ENCODE measurements at places on chromosomes 13 and 19.

DNA sequence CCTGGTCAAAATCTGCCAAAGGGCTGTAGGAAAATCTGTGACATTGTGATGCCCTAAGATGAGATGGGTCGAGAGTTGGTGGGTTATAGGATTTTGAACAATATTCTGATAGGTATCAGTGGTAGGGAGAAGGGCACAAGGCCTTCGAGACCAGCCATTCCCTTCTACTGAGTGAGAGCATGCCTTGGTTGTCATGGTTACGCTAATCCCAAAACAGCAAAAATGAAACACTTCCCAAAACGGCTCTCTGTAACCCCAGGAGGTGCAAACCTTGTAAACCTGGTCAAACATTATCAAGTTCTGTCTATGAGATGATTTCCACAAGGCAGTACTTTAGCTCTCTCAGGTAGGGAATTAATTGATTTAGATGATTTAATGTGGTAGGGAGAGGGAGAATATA, 158.7 kb upstream of the RNF113B start:
- DNase-seq: no peak

DNA sequence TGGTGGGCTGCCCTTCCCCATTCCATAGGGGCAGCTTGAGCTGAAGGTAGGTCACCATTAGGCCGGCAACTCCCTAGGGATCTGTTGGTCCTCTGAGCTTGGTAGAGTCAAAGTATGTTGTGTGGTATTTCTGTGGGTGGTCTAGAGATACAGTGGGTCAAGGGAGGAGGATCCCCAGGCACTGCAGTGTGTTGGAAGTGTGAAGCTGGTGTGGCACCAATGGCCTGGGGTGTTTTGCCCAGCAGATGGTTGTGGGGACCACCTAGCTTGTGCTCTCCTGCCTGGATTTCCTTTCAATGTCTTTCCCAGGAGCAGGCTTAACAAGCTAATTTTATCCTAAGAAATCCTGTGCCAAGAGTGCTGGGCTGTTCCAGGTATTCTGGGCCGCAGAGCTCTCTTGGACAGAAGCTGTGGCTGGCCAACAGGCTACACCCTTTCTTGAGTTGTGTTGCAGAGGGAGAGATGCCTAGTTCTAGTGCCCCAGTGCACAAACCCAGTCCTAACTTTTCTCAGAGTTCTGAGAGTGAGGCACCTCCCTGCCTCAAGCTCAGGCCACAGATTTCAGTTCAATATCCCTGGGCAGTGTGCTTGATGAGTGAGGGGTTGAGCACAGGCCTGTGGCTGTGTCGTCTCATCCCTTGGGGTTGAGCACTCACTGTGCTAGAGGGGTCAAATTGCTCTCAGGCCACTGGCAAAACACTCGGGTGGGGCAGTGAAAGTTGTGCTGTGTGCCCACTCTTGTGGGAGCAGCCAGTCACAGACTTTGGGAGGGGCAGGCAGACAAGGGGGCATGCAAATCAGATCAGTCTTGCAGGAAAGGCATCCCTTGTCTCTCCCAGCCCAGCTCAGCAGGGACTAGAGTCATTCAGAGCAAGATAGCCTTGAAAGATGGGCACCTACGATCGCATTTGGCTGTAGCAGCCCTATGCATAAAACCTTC, 1806.1 kb upstream of the MIR17HG start:
- DNase-seq: no peak

GRCh38 chr19:18023622-18024251, 15.8 kb downstream of the ARRDC2 start:
- DNase-seq: peak; percentile 78

DNA sequence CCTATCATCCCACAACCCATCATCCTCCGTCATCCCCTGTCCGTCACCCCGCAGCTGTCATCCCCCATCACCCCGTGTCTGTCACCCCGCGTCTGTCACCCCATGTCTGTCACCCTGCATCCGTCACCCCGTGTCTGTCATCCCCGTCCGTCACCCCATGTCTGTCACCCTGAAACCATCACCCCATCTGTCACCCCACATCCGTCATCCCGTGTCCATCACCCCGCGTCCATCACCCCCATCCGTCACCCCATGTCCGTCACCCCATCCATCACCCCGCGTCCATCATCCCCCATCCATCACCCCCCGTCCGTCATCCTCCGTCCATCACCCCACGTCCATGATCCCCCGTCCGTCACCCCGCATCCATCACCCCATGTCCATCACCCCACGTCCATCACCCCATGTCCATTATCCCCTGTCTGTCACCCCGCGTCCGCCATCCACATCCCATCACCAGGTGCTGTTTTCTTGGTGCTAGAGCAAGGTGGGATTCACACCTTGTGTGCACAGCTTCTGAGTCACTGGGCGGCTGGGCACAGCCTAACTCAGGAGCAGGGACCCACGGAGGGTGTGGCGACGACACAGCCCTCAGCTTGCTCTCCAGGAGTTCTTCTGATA, 24.2 kb downstream of the RASA3 start:
- DNase-seq: no peak

GRCh38 chr19:7191946-7192691, 102.1 kb downstream of the INSR start:
- DNase-seq: peak; percentile 75

DNA sequence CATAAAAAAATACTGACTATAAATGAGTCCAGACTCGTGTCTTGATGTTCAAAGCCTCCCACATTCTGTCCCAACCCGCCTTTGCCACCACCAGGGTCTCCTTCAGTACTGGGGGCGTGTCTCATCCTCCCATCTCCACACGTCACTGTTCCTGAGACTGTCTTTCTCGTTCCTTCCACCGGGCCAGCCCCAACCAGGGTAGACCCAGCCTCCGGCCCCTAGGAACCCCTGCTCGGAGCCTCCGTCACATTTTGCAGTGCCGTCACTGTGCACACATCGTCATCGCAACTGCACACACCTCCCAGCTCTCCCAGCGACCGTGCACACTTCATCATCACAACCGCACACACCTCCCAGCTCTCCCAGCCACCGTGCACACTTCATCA, 73.4 kb downstream of the SPACA7 start:
- no peak for DNase-seq

DNA sequence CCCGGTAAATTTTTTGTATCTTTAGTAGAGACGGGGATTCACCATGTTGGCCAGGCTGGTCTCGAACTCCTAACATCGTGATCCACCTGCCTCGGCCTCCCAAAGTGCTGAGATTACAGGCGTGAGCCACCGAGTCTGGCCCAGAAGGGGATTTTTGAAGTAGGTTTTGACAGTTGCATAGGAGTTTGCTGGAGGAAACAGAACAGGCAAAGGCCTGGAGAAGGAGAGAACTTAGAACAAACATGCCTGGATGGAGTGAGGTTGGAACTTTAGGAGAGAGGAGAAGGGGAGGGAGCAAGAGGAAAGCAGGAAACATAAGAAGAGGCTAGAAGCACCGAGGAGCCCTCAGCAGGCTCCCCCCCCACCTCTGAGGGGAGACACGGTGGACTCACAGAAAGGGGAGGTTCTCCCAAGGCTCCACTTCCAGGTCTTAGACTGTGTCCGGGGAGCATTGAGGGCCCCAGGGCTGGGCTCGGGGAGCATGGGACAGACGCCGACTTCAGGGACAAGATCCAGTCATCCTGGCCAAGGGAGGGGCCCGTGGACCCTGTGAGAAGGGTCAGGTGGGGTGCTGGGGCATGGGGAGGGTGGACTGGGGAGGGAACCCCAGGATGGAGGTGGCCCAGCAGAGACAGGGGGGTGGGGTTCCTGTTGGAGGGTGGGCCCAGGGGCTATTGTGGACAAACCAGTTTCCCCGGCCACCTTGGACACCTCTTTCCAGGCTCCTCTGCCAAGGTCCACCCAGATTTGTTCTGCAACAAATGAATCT, 1.8 kb upstream of the FBN3 start:
- DNase-seq: no peak

DNA sequence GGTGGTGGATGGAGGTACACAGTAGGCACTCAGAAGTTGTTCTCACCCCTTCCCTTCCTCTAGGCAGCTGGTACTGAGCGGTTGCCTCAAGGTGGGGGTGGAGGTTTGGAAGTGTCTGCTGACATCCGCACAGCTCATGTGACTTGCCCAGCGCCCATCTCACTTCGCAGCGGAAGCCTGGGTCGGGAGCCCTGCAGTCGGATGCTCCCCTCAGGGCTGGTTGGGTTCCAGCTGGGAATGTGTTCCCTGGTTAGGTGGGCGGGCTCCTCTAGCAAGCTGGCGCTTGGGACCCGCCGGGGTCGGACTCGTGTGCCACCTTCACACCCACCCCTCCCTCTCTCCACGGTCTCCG, 10.2 kb downstream of the PPP1R37 start:
- peak; percentile 63 for DNase-seq

GRCh38 chr19:6215701-6216235, 64.0 kb downstream of the MLLT1 start:
- DNase-seq: no peak

GRCh38 chr13:67946131-67946530, 716.0 kb upstream of the PCDH9 start:
- no peak for DNase-seq

- DNase-seq: no peak
Measured at GRCh38 chr19:30076751-30077670, 135.0 kb downstream of the URI1 start.

- no peak for DNase-seq
Measured at GRCh38 chr13:52053460-52053859, 29.0 kb downstream of the UTP14C start.

- peak; percentile 67 for DNase-seq
Measured at GRCh38 chr19:57934820-57935665, at the start of gene ZNF418. ZNF418 (minus strand) TSS chr19:57935402; CDS start chr19:57933822, 1,580 bp downstream.

- DNase-seq: peak; percentile 82
Measured at GRCh38 chr19:15264061-15264932, 32.0 kb upstream of the EPHX3 start.

GRCh38 chr13:44197791-44198770, 175.5 kb upstream of the SERP2 start:
- peak; percentile 65 for DNase-seq

GRCh38 chr13:59674616-59675015, 489.1 kb downstream of the DIAPH3 start:
- no peak for DNase-seq

GRCh38 chr13:90591260-90591926, 756.1 kb upstream of the MIR17HG start:
- no peak for DNase-seq

- DNase-seq: peak; percentile 65
Measured at GRCh38 chr19:45607071-45608029, 5.3 kb upstream of the GPR4 start.

GRCh38 chr19:39208175-39208795, 4.2 kb upstream of the SYCN start:
- no peak for DNase-seq

- no peak for DNase-seq
Measured at GRCh38 chr13:93721483-93721882, 494.9 kb downstream of the GPC6 start.

DNA sequence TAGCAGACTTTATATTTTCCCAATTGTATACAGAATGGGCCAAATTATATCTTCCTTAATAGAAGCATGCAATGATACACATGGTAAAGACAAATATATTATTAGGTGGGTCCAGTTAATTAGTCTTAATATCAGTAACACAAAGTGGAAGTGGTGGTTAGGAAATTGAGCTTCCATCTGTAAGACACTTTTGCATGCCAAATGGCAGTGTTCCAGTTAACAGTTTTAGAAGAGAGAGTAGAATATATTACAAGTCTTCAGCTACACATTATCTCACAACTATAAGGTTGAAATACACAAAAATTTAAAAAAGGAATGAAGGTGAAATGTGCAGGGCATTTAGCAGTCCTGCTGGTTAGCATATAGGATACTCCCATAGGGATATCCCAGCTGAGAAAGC, 536.5 kb downstream of the PCDH9 start:
- no peak for DNase-seq

DNA sequence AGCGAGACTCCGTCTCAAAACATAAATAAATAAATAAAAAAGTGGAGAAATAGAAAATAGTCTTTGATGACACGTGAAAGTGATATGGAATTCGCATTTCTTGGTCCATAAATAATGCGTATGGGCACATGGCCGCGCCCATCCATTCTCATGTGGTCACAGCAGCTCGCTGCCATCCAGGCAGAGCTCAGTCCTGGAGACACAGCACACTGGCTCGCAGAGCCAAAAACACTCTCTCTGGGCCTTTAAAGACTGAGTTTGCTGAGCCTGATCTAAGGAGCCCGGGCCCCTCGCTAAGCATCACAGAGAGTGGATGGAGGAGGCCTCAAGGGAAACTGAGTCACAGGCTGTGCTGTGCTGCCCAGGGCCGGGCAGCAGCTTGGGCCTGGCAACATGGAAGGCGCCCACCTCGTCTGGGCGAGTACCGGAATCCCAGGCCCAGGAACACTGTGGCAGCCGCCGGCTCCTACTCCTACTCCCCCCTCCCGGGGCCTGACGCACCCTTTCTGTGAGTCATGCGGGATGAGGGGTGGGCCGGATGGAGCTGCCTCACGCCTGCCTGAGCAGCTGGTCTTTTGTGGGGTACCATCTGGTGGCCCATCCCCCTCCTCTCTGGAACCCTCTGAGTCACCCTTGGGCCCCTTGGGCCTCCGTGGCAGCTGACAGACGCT, 28.9 kb upstream of the CACTIN start:
- DNase-seq: no peak

GRCh38 chr13:19862481-19863313, 752 bp downstream of the ZMYM5 start:
- peak; percentile 54 for DNase-seq

DNA sequence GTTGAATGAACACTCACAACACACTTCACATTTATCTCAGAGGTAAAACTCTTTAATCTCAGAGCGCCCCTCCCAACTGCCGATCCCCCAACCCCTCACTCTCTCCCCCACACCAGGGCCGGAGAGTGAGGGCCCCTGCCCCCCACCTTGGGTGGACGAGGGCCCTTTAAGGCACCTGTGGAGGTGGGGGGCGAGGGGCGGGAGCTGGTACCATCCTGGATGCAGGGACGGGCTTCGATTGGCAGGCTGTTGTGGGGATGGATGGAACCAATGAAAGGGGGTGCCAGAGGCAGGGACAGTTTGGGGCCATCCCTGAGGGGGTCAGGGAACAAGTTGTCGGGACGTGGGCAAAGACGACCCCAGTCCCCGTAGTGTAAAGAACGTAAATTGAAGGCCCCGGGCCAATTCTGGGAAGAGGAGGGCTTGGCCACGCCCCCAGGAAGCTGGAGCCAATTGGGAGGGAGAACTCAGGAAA, 1.7 kb upstream of the PNKP start:
- no peak for DNase-seq

GRCh38 chr13:22789027-22789593, 391.7 kb upstream of the SGCG start:
- no peak for DNase-seq

- DNase-seq: peak; percentile 40
Measured at GRCh38 chr19:16330806-16331690, 6.4 kb downstream of the KLF2 start.

DNA sequence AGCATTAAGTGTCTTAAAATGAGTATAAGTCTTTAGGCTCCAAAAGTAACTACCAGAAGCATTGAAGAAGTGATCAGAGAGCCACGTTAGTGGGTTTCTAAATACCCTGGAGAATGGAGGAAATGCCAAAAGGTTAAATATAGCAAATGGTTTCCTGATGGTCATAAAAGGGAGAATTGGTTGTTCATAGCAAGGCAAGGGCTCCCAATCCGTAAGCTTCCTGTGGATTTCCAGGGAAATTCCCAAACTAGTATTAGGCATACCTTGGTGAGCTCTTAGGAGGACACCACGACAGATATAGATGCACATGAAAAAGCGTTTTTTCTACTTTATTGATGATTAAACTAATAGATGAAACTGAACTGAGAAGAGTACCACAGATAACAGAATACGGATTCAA, 410.9 kb downstream of the FOXO1 start:
- DNase-seq: no peak

- no peak for DNase-seq
Measured at GRCh38 chr13:78609464-78610205, 6.3 kb upstream of the POU4F1 start.

GRCh38 chr19:6196361-6196760, 60.9 kb downstream of the ACSBG2 start:
- no peak for DNase-seq

Measured in activated naive CD4-positive, alpha-beta T cell treated with anti-CD3 and anti-CD28 coated beads for 36 hours (primary cell).